ENCODE measurements at places on chromosomes 16 and 17.

GRCh38 chr17:57567251-57567650, 177.8 kb downstream of the CCDC182 start:
- DNase-seq = no peak

- DNase-seq = no peak
Measured at GRCh38 chr17:39601758-39602532, 5.8 kb downstream of the NEUROD2 start.

DNA sequence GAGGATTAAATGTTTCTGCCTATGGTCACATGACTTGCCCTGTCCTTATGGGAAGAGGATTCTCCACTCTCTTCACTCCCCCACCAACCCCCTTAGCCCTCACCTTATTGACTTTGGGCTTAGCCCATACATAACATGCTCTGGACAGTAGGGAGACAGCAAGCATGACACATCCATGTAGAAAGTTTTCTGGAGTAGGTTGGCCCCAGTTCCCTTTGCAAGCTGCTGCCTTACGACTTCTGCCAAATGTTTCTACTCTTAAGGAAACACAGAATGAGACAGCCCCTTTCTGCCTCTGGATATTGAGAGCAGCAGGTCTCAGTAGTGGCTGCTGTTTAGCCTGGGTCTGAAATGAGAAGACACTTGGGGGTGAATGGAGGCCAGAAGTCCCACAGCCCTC, 282.2 kb downstream of the MAP2K6 start:
- DNase-seq = no peak

DNA sequence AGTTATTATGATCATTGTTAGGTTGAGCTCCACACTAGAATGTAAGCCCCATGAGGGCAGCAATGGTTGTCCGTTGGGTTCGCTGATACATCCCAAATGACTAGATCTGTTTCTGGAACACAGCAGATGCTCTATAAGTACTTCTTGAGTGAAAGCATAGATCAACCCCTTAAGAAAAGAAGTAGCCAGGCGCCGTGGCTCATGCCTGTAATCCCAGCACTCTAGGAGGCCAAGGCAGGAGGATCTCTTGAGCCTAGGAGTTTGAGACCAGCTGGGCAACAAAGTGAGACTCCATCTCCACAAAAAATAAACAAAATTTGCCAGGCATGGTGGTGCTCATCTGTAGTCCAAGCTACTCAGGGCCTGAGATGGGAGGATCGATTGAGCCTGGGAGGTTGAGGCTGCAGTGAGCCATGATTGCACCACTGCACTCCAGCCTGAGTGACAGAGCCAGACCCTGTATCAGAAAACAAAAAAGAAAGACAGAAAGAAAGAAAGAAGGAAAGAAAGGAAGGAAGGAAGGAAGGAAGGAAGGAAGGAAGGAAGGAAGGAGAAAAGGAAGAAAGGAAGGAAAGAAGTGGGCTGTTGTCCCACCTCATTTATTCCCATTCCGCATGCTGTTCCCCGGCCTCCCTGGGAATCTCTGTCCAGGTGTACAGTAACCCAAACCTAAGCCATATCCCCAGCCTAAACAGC, 54.4 kb upstream of the RPL38 start:
- no peak for DNase-seq

DNA sequence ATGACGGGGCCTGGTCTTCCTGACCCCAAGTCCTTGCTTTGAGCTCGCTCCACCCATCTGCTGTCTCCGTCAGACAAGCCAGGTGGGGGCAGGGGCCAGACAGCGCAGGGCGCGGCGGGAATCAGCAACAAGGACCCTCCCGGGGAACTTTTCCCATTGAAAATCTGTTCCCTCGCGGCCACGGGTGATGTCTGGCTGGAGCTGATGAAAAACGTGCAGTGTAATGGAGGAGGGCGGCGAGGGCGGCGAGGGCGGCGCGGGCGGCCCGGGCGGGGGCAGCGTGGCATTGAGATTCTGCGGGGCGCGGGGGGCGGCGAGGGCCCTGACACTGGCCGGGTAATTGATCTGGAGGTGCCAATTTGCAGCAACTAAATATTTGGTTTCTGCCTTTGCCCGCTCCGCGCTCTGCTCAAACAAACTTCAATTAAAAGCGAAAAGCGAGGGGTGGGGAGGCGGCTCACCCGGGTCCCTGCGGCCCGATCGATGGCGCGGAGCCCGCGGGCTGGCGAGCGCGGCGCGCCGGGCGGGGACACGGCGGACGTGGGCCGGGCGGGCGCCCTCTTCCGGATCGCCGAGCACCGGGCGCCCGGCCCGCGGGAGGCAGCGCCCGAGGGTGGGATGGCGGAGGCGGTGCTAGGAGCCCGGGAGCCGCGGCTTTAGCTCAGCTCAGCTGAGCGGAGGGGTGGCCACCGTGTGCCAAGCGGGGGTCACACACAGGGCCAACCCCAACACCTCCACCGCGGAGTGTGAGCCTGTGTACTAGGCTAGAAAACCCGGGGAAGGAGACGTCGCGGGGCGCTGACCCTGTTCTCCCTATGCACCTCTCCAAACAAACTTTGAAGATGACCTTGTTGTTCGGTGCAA, 32.4 kb downstream of the DCAKD start:
- DNase-seq = peak; percentile 17

Data from stimulated activated CD8-positive, alpha-beta memory T cell treated with anti-CD3 and anti-CD28 coated beads, Interleukin-15, amount 100 ng/mL, for 24 hours (primary cell).